ENCODE measurements at places on chromosomes 16 and 17. TPM values are rescaled to one million over a fixed set of nuclear protein-coding genes. Genes with fewer than 3 reads are reported as not detected.

RARA gene
- total RNA-seq = 18.5 TPM

GRCh38 chr17:21125862-21126261, 902 bp upstream of the DHRS7B start:
- DNase-seq = peak; percentile 64

- DNase-seq = no peak
These were observed 1.9 kb downstream of the TMEM106A start for GRCh38 chr17:43213545-43213944.

- DNase-seq = peak; percentile 14
These were observed 19.2 kb downstream of the FAM234A start for GRCh38 chr16:253833-254232.

DNA sequence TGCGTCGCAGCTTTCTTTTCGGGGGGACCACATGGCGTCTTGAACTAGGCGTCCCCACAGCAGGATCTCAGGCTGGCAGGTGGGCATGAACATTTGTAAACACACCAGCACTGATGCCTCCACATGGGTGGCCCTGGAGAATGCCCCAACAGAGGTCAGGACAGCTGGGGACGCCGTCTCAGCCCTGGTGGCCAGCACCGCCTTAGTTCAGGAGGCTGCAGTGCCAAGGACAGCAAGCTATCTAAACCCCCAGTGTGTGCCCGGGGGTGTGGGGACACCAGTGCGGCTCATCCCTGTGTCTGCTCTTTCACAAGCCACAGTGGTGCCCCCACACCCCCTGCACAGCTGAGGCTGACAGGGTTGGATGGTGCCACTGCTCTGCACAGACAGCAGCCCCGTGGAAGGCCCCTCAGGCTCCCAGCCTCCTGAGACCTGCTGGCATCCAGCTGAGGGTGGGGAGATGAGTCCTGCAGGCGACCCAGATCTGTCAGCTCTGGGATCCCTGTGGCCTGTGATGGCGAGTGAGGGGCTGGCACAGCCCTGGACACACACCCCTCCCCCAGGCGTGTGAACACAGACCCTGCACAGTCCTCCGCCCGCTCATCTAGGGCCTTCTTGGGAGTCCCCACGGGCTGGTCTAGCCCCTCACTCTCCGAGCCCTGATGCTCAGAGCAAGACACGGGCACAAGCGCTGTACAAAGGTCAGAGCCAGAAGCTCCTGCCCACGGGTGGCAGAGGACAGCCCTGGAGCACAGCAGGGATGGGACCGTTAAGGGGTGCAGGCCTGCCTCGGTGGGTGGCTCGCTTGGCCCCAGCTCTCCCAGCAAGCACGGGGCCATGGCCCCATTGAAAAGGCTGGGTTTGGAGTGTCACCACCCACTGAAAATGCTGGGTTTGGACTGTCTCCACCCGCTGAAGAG, 10.7 kb downstream of the FSCN2 start:
- no peak for DNase-seq

DNA sequence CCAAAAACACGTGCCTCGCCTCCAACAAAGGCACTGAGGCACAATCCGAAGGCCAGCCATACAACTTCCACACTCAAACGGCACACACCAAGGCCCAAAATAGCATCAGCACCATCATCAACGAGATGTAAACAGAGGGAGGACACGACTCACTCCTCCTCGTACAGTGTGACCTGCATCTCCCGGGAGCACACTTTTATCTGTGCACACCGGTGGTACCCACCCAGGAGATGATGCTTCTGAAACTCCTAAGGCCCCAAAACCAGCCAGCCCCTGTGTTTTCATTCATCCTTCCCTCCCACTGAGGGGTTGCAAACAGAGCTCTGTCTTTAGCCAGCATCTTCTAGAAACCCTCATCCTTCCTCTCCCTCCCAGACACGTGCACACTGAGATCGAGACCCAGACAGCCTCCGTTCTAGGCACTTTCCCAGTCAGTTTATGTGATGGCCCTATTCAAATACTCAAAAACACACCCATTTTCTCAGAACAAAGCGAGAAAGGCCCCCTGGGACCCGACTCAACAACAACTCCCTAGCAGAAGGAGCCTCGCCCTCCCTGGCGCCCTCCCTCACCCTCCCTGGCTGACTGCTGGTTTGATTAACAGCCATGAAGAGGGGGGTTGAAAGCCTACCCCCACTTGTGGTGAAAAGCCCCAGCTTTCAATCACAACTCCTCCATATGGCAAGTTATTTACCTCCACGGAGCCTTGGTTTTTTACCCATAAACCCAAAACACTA, 76.3 kb downstream of the GAS7 start:
- no peak for DNase-seq

SLC6A4 gene
- total RNA-seq = not detected

- no peak for DNase-seq
These were observed 7.7 kb downstream of the METTL22 start for GRCh38 chr16:8628981-8629725.

HOXB7 gene
- total RNA-seq = 0.29 TPM

GRCh38 chr16:21590287-21590686, 9.1 kb upstream of the METTL9 start:
- DNase-seq = no peak

DNA sequence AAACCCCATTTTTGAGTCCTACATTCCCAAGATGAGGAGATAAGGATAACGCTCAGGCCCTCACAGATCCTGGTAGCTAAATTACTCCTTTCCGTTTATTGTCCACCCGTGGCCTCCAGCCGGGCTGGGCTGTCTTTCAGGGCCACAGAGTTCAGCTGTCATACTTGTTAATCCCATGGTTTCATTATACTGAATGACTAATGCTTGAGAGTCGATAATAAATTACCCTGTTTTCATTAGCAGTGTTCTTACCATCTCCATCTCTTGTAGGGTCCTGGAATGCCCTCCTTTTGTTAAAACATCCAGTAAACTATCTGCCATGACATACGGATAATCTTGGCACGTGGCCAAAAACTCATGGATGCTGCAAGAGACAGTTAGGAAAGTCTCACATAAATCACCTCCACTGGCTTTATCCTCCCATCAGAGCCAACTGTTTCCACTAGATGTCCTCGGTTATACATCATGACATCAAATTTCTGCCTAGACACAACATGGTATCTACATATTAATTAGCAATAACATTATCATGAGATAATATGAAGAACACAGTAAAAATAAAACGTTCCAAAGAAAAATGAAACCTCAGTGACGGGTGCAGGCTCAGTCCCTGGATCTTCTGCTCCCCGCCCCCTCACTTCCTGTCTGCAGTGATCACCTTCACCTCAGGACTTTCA, 45.3 kb downstream of the BRD7 start:
- no peak for DNase-seq

CES2 gene
- total RNA-seq = 22.0 TPM

GRCh38 chr17:82031885-82032627, 578 bp downstream of the RAC3 start:
- peak; percentile 50 for DNase-seq

DNA sequence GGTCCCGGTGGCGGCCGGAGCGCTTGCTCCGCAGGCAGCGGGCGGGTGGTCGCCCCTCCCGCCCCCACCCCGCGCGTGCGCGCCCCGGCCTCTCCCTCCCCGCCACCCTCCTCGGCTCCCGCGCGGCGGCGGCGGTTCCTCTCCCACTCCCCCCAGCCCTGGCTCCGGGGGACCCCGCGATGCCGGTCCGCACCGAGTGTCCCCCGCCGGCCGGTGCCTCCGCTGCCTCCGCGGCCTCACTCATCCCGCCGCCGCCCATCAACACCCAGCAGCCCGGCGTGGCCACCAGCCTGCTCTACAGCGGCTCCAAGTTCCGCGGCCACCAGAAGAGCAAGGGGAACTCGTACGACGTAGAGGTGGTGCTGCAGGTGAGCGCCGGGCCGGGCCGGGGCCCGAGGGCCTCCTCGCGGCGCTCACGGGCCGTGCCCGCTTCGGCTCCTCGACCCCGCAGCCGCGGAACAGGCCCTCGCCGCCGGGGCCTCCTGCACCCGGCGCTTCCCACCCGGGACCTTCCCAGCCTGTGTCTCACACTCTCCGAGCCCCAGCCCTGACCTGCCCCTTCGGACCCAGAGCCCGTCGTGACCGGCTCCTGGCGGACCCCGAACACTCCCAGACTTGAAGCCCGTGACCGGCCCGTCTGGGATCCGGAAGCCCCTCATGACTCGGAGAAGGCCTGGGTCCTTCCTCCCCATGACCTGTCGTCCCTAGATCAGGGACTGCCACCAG, 490 bp downstream of the GID4 start:
- DNase-seq = peak; percentile 41
